Cortex of kidney (tissue), 1 donor: ENCODE measurements at places on chromosomes 7 and 10.

DNA sequence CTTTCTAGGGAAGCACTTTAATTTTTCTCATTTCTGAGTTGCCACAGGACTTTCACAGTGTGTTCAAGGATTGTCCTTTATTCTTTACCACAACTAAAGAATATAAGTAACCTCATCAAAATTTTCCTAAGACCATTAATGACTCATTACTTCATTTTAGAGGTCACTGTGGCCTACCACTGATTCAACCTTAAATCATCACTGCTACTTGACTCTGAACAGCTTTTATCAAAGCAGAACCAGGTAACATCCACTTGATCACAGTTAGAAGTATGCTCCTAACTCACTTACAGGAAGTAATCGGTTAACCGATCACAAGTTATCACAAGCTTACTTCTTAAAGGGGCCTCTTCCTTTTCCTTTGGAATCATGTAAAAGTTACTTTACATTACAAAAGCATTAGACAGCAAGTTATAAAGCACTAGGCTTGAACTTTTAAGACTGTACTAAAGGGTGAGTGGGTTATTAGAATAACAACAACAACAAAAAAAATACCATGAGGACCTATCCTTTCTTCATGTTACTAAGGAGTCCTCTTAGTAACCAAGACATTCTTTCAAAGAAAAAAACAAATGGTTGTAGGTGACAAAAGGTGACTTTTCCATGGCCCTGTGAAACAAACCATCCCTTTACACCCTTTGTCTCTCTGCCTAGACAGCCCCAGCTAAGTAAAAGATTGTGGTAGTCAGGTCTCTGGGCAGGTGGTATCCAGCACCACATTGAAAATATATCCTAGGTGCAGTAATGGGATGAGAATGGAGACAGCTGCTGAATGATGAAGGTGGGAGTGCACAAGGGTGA is 40.0 kb upstream of the PDK4 start:
- no peak for DNase-seq

GRCh38 chr7:13952921-13953320 is 36.5 kb downstream of the ETV1 start:
- DNase-seq = no peak

DNA sequence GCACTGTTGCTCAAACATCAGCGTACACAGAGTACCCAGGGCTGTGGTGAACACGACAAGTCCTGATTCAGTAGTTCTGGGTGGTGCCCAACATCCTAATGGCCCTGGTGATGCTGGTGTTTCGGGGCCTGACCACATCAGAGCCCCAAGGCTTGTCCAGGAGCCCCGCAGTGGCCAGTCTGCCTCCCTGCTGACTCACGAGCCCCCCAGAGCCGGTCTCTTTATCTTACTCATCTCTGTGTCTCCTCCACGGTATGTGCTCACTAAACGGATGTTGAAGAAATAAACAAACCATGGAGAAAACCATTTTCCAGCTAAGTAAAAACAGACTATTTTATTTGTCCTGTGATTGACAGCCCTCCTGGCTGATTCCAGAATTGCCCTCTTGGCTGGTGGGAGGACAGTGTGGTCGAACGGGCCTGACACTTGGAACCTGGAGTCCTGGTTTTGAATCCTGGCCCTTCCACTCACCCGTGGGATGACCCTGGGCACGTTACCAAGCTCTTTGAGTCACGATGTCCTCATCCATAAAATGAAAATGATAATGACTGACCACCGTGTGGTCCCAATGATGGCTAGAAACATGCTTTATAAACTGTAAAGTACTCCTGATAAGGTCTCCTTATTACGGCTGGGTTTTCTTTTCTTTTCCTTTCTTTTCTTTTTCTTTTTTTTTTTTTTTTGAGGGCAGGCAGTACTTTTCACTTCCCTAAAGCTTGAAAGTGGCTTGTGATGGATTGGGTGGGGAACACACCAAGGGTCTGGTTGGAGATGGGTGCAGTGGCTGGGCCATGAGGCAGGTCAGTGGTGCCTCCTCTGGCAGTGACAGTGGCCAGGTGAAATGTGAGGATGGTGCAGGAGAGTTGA is 5.7 kb downstream of the HIP1 start:
- DNase-seq = no peak

GRCh38 chr7:41438705-41439514 is 264.0 kb downstream of the INHBA start:
- no peak for DNase-seq

DNA sequence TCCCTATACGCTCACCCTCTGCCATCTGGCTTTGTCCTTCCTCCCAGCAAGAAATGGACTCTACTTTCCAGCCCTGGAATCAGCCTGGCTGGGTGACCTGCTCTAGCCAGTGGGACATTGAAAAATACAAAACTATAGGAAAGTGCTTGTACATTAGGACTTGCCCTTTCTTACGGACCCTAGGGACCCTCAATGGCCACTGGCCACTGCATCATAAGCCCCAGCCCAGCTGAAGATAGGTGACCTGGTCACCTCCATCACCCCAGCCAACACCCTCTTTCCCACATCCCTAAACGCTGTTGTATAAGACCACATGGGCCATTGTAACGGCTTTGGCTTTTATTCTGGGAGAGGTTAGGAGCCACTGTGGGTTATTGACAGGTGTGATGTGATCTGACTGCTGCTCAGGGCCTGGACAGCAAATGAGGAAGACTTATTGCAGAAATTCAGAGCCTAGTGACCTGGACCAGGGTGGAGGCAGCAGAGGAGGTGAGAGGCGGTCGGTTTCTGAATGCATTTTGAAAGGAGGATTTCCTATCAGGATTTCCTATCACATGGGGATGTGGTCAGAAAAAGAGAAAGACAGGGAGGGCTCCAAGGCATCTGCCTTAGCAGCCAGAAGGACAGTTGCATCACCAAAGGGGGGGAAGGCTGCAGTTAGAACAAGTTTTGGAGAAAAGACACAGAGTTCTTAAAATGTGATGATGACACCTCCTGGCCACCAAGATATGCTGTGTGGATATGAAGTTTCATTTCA is 2.2 kb upstream of the LMBR1 start:
- no peak for DNase-seq

DNA sequence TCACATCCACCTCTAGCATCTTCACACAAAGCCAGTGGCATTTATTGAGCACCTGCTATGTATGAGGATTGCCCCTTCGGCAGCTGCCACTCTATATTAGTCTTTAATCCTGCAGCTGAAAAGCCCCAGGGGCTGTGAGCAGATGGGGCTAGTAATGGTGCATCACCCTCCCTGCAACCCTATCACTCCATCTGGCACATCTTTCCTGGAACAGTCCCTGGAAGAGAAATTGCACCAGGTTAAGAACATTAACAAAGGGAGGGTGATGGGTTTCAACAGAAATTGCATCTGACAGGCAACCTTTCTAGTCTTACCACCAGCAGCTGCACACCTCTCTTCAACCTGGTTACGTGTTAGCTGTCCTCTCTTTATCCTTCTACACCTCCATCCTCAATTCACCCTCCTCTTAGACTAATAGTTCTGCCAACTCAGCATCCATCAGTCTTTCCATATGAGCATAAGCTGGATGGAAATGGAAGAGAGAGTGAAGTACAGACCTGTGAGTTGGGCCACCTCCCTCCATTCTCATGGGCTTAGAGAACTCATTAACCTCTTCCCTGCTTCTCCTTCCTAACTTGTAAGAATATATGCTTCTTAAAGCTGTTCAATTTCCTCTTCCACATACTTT is 168.6 kb upstream of the NEBL start:
- DNase-seq = no peak
